ENCODE measurements at places on chromosomes 1 and 21.

- peak; percentile 62 for DNase-seq
- peaks cover 11% of the 10 kb centered on the region for H3K36me3 ChIP-seq
- H3K4me1 ChIP-seq: peaks cover 9% of the 10 kb centered on the region
- H3K4me3 ChIP-seq: no peak overlapping the region
- H3K27ac ChIP-seq: no peak overlapping the region
Measured at GRCh38 chr1:153749408-153750005, 21.7 kb downstream of the INTS3 start.

DNA sequence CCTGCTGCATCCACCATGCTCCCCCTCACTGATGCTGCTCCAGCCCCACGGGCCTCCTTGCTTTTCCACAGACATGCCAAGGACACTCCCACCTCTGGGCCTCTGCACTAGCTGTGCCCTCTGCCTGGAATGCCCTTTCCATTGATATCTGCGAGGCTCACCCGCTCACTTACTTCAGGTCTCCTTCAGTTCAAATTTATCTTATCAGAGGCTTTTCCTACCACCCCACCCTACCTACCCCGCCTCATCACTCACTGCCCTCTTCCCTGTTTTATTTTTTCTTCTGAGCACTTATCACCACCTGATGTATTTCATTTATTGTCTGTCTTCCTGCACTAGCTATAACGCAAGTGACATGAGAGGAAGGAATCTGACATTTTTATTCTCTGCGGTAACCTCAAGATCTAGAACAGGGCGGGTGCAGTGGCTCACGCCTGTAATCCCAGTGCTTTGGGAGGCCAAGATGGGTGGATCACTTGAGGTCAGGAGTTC lies 7.0 kb downstream of the HSPG2 start:
- peaks cover 10% of the 10 kb centered on the region for H3K27me3 ChIP-seq
- H3K4me3 ChIP-seq: no peak overlapping the region
- no peak overlapping the region for H3K27ac ChIP-seq
- DNase-seq: no peak
- H3K36me3 ChIP-seq: peaks cover 4% of the 10 kb centered on the region

- H3K4me1 ChIP-seq: peaks cover 10% of the 10 kb centered on the region
- no peaks in the 10 kb centered on the region for H3K36me3 ChIP-seq
- DNase-seq: no peak
- peaks cover 44% of the 10 kb centered on the region for H3K27me3 ChIP-seq
Measured at GRCh38 chr1:119714583-119714982, 2.8 kb downstream of the PHGDH start.

DNA sequence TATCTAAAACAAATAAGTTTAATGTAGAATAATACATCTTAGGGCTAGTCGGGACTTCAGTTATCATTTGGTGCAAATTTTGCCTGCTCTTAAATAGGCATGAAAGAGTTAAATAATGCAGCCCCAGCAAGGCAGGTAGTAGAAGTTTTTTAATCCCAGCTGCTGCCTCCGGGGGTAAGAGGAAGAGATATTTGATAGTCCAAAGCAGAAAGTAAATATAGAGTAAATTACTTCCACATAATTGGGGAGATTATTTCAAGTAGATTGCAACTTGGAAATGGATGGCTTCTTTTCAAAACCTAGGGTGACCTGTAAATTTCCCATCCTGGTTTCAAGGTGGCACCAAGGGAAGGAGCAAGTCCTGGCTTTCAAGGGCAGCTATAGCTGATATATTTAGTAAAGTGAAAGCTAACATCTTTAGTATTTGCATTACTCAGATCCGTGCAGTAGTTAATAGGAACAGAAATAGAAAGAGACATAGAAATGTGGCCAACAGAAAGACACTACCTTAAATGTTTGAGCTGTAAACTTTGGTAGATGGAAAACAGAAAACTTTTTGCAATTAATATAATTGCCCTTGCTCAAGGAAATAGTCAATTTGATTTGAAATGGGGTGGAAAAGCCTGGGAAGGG lies 109.1 kb downstream of the LMO4 start:
- H3K36me3 ChIP-seq: no peaks in the 10 kb centered on the region
- H3K4me1 ChIP-seq: peaks cover 4% of the 10 kb centered on the region
- no peak overlapping the region for H3K27ac ChIP-seq
- no peak for DNase-seq
- peaks cover 4% of the 10 kb centered on the region for H3K27me3 ChIP-seq

- H3K36me3 ChIP-seq: no peaks in the 10 kb centered on the region
- H3K27me3 ChIP-seq: peaks cover 43% of the 10 kb centered on the region
- H3K27ac ChIP-seq: no peak overlapping the region
Measured at GRCh38 chr1:14778898-14779865, 180.7 kb downstream of the KAZN start.

GRCh38 chr1:21313203-21313885 lies 23.1 kb upstream of the ECE1 start:
- H3K27ac ChIP-seq: peak overlapping the region; percentile 34
- peaks cover 30% of the 10 kb centered on the region for H3K4me1 ChIP-seq
- no peak for DNase-seq
- H3K27me3 ChIP-seq: no peaks in the 10 kb centered on the region

GRCh38 chr1:106921186-106921585 lies 135.3 kb upstream of the PRMT6 start:
- H3K27me3 ChIP-seq: no peaks in the 10 kb centered on the region
- H3K4me1 ChIP-seq: no peaks in the 10 kb centered on the region
- H3K4me3 ChIP-seq: no peak overlapping the region
- H3K36me3 ChIP-seq: no peaks in the 10 kb centered on the region
